ENCODE measurements at places on chromosomes 2 and 18.

- DNase-seq = no peak
These were observed 570 bp downstream of the SCRN3 start for GRCh38 chr2:174395969-174396630.

DNA sequence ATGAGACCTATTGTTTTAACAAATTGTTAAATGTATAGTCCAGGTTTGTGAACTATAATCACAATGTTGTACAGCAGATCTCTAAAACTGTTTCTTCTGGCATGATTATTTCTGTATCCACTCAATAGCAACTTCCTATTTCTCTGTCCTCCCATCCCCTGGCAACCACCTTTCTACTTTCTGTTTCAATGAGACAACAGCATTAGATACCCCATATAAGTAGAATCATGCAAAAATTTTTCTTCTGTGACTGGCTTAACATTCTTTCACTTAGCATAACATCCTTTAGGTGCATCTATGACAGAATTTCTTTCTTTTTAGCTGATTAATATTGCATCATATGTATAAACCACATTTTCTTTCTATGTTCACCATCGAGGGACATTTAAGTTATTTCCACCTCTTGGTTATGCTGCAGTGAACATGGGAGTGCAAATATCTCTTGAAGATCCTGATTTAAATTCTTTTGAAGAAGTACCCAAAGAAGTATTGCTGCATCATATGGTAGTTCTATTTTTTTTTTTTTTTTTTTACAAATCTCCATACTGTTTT is 713.5 kb downstream of the LRP1B start:
- no peak for DNase-seq

- DNase-seq = no peak
These were observed 145.4 kb upstream of the LYPD6 start for GRCh38 chr2:149184991-149185390.

DNA sequence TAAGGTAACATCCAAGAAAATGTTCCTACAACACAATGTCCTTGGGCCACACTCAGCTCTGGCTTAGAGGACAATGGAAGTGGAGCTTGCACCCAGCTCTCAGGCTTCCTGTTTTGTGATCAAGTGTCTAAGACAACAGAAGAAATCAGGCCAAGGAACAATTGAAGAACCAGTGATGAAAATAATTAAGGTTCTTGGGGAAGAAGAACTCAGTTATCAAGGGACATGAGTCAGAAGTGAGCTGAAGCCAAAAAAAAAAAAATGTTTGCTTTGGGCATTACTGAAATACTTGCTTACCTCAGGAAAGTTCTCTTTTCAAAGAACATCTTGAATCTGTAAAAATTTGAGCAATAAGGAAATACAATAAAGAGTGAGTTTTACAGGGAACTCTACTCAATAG is 299.0 kb downstream of the FBXO15 start:
- no peak for DNase-seq

DNA sequence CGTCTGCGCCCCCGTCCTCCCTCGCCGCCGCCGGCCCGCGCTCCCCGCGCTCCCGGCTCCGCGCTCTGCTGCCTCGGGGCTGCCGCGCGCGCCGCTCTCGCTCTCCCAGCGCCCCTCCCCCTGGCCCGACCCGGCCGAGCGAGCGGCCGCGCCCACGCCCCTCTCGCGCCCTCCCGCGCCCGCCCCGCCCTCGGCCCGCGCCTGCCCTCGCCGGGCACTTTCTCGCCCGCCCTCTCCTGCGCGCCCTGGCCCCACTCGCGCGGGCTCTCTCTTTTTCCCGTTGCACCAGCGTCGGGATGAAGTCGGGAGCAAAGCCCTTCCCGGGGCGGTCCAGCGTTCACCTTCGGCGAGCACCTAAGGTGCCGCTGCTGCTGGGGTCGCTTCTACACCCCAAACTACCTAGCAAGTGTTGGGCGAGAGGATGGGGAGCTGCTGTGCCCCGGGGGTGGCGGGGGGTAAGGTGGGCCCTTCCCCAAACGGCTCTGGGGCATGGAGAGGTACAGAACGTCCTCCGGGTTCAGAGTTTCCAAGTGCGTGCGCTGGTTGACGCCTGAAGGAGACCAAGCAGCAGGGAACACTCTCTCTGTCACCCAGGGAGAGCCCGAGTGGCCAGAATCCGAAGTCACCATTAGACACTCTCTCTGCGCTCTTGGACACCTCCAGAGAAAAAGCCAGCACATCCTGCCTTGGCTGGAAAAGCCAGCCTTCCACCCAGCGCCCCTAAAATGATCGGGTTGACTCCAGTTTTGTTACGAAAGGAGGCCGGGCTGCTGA is at the start of gene COLEC12:
TSS of gene COLEC12 (minus strand) at position 70 of the 774 bp plus-strand sequence. CDS start 187 bp downstream, outside the sequence.
- DNase-seq = peak; percentile 80

DNA sequence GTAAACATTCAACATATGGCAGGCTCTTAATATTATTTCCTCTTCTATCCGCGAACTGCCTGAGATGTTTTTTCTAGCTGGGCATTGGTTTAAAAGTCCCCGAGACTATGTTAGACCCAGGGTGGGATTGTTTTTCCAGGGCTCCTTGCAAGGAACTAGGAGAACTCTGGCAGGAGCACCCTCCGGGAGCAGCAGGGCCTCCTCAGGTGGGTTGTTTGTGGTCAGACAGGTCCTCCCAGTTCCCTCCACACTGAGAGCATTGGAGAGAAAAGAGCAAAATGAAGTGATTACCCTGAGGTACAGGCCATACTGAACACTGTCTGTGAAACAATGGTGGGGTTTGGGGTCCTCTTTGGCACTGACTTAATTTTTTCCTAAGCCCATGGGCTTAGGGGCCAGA is 115.9 kb upstream of the LGALSL start:
- DNase-seq = no peak

- no peak for DNase-seq
These were observed 356.7 kb downstream of the NYAP2 start for GRCh38 chr2:225756198-225756597.

- no peak for DNase-seq
These were observed 174.2 kb upstream of the TMEM200C start for GRCh38 chr18:6069539-6069938.

DNA sequence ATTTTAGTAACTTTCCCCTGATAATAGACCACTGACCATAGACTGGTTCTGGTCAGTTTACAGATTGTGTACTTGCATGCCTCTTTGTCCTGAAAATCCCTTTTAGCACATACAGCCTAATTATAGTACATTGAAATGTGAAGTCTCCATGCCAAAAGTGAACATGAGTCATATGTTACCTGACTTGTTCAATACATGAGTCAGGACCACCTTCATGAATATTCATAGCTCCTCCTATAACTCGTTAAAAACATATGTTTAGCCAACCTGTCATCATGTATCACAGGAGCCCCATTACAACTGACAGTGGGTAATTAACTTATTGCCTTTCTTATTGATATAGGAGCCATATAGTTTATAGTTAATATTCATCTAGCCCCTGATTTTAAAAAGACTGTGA is 78.6 kb downstream of the SH3YL1 start:
- DNase-seq = no peak

DNA sequence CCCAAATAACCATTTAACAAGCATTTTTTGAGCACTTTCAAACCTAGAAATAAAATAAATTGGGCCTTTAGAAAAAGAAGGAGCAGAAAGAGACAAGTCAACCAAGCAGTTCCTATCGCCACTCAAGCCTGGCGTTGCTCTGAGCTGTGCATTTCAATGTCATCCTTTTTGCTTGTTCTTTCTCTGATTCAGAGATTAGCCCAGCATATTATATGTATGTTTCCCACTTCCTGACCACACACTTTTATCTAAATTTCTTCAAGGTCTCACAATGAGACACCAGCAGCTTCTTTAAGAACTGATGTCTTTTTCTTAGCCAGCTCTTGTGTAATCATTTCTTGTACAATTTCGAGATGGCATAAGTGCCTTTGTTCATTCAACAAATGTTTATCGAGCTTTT is 344.5 kb upstream of the ID2 start:
- no peak for DNase-seq

- peak; percentile 65 for DNase-seq
These were observed at the start of gene KCNF1 for GRCh38 chr2:10911291-10912075. TSS of gene KCNF1 (plus strand) at chr2:10911934. CDS start at chr2:10912427, 493 bp downstream.

DNA sequence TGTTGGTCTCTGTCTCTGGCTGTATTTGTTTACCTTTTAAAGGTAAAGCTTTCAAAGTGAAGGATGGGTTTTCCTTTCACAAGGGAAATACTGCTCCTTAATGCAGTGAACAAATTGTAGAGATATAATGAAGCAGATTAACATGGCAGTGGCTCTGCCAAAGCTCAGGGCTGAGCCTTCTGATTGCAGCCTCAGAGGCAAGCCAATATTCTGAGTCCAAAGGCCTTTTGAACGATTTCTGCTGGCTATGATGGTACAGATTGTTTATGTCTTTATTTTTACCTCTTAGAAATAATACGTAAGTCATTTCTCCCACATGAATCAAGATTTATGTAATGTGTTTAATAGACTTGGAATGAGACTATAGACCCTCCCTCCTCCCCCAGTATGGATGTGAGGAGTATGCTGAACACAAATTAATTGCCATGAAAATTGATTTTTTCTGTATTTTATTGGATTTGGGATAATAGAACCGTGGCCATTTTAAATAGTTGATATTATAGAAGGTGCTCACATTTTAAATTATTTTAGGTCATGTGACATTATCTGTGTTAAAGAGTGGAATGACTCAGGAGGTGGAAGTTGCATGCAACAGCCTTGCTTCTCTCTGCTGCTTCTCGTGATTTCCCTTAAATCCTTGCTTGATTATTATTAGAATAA is 772 bp downstream of the SCN2A start:
- no peak for DNase-seq

GRCh38 chr2:17322461-17322860 is 195.8 kb downstream of the RAD51AP2 start:
- DNase-seq = no peak

DNA sequence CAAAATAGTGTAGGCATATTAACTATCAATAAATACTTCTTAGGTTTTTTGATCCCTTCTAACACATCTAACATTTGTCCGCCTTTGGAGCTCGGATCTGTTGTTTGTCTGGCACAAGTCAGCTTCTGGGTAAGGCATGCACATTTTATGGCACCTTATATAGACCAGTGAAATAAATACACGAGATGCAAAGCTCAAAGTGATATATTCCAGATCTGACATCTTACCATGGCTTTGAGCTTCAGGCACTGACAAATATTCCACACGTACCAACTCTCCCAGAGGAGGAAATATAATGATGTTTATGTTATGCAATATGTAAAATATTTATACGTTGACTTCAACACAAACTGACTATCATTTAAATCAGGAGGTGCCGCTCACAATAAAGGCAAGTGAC is 430.1 kb upstream of the SMIM21 start:
- no peak for DNase-seq

DNA sequence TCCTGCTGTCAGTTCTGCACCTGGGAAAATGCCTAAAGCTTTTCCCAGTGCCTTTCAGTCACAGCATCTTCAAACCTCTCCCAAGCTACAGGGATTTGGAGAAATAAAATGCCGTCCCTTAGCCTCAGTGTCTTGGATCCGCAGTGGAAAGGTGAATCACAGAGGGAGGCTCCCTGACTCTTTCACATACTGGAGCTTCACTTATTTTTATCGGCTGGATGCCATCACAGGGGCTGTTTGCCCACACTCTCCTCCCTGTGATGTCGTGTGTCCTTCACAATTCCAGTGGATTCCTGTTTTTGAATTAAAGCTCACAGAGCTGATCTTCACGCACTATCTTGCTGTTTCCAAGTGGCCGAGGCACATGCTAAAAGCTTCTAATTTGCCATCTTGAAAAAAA is 1303.1 kb upstream of the DDX18 start:
- no peak for DNase-seq

- DNase-seq = no peak
These were observed 7.3 kb downstream of the SRSF7 start for GRCh38 chr2:38743672-38744398.

DNA sequence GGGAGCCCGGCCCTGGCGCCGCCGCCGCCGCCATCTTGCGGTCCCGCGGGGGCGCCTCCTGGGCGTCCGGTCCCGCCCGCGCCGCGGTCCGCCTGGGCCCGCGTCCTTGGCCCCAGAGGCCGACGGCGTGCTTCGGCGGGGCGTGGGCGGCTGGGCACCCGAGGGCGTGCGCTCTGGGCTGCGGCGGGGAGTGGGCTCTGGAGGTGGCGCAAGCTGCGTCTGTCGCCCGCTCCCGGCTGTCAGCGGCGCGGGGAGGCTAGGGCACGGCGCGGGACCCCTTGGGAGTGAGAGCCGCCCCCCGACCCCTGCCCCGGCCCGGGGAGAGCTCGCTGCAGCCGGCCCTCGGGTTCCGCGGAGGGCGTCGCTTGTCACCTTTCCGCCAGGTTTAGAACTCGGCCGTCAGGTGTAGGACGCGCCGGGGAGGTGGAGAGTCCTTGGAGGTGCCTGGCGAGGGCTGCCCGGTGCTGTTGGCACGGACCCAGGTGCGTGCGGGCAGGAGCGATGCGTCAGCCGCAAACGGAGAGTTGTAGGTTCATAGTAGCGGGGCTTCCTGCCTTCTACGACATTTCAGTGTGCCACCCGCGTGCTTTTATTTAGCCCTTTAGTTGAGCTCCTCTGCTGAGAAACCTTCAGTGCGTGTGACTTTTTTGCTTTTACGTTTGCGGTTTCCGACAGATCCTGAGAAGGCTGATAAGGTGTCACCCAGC is 921 bp downstream of the VAPA start:
- DNase-seq = peak; percentile 74

DNA sequence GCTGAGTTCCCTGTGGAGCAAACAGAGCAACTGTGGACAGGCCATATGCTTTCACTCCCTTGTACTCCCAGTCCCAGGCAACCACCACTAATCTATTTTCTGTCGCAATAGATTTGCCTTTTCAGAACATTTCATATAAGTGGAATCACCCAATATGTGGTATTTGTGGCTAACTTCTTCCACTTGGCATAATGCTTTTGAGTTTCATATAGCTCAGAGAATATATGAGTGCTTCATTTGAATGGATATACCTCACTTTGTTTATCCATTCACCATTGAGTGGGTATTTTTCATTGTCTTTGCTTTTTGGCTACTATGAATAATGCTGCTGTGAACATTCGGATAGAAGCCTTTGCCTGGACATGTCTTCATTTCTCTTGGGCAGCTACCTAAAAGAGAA is 151.9 kb downstream of the CERS6 start:
- no peak for DNase-seq

- DNase-seq = no peak
These were observed 236.8 kb downstream of the SATB2 start for GRCh38 chr2:199220920-199221319.

GRCh38 chr18:13126966-13127598 is 91.5 kb upstream of the LDLRAD4 start:
- DNase-seq = no peak

DNA sequence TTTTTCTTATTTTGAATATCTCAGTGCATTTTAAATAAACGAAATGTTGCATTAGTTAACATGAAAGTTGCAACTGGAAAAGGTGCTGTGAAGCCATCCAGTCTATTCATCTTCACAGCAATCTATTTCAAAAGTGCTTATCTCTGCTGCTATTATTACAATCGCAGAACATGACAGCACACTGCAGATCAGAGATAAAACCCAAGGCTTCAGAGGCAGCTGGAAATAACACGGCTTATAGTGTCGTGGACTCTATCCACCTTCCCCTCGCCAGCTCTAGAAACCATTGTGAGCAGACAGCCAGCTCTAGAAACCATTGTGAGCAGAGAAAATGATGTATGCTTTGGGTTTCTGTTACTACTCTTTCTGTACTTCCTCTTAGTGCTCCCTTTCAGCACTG is 1140.8 kb upstream of the CELF4 start:
- DNase-seq = no peak

- no peak for DNase-seq
These were observed 73.9 kb downstream of the NEDD4L start for GRCh38 chr18:58117786-58118403.
